Activated naive CD4-positive, alpha-beta T cell (primary cell): ENCODE measurements at places on chromosomes 13 and 19.

DNA sequence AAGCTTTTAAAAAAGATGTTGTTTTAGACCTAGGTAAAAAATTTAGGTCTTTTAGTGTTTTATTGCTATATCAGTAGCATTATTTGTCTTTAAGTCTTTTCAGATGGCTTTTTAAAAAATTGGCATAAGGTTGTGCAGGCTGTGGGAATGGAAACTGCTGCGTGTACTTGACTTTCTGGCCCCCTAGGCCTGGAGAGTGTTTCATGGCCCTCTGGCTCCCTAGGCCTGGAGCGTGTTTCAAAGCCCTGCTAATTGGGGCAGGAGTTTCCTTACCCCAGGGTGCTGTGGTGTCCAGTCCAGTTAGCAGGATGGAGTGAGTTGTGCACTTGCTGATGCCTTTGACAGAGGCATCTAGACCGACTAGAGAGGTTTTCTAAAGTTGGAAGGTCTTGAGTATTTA, 23.8 kb downstream of the PRAM1 start:
- no peak for DNase-seq

DNA sequence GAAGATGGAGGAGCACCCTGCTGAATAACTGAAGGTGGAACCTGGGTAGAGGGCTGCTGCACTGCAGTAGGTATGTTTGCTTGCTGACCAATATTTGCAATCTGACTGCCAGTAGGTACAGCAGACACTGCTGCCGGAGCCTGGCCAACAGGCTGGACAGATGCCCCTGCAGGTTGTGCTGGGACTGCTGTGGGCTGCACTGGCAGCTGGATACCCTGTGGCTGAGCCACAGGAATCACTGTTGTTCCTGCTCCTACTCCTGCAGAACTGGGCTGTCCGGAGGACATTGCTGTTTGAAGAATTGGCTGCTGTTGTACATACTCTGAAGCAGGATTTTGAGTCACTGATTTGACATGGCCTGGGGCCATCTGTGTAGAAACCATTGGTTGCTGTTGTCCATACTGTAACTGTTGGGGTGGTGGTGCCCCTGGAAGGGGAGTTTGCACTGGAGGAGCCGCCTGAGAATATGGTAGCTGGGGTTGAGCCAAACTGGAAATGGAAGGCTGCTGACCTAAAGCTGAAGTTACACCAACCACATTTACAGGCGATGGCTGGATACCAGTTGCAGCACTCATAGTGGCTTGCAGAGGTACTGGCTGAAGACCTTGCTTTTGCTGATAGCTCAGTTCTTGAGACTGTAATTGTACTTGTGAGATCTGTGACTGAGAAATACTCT, 2.2 kb downstream of the TSC22D1 start:
- DNase-seq, result no peak

GRCh38 chr13:27667946-27668345, 46.3 kb downstream of the POLR1D start:
- no peak for DNase-seq

- DNase-seq, result no peak
These were observed 41.6 kb upstream of the SPRY2 start for GRCh38 chr13:80382576-80382975.

GRCh38 chr19:38250821-38251563, 5.2 kb downstream of the PPP1R14A start:
- no peak for DNase-seq

GRCh38 chr13:36865265-36865664, 46.2 kb downstream of the RFXAP start:
- DNase-seq, result no peak

- DNase-seq, result no peak
These were observed 213.7 kb downstream of the ZIC5 start for GRCh38 chr13:99757756-99758459.

GRCh38 chr19:56919308-56919995, 78.9 kb upstream of the PEG3 start:
- no peak for DNase-seq

- DNase-seq, result peak; percentile 26
These were observed 4.3 kb downstream of the KLF2 start for GRCh38 chr19:16328824-16329482.

- no peak for DNase-seq
These were observed 130.5 kb downstream of the B3GLCT start for GRCh38 chr13:31330236-31330635.
